ENCODE measurements at places on chromosomes 1 and 21.

- no peak for DNase-seq
Measured at GRCh38 chr1:58857680-58858673, 74.1 kb upstream of the JUN start.

GRCh38 chr21:21722731-21723130 lies 724.5 kb downstream of the NCAM2 start:
- DNase-seq: no peak

- DNase-seq: no peak
Measured at GRCh38 chr21:45267390-45267760, 20.3 kb downstream of the POFUT2 start.

- no peak for DNase-seq
Measured at GRCh38 chr1:40901886-40902852, 40.0 kb upstream of the CITED4 start.

- DNase-seq: no peak
Measured at GRCh38 chr1:66848193-66848592, 47.1 kb upstream of the INSL5 start.

DNA sequence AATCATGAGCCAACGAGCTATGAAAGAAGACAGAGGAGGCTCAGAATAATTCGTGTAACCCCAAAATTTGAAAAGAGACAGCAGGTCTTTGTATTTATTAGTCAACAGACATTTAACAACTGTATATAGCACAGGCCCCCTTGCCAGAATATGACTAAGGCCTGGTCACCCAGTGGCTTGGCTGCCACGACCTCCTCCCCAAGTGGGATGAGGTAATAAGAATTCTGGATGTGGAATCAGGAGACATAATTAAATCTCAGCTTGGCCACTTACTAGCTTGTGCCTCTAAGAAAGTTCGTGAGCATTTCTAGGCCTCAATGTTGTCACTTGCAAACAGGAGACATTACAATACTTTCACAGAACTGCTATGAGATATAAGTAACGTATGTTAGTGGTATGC lies 134.2 kb upstream of the TNFSF4 start:
- DNase-seq: no peak

- DNase-seq: peak; percentile 16
Measured at GRCh38 chr1:197614916-197615692, 160.2 kb downstream of the DENND1B start.

- DNase-seq: no peak
Measured at GRCh38 chr1:174914991-174915390, 84.8 kb upstream of the CACYBP start.

GRCh38 chr1:173554541-173555250 lies 48.2 kb downstream of the SLC9C2 start:
- no peak for DNase-seq

DNA sequence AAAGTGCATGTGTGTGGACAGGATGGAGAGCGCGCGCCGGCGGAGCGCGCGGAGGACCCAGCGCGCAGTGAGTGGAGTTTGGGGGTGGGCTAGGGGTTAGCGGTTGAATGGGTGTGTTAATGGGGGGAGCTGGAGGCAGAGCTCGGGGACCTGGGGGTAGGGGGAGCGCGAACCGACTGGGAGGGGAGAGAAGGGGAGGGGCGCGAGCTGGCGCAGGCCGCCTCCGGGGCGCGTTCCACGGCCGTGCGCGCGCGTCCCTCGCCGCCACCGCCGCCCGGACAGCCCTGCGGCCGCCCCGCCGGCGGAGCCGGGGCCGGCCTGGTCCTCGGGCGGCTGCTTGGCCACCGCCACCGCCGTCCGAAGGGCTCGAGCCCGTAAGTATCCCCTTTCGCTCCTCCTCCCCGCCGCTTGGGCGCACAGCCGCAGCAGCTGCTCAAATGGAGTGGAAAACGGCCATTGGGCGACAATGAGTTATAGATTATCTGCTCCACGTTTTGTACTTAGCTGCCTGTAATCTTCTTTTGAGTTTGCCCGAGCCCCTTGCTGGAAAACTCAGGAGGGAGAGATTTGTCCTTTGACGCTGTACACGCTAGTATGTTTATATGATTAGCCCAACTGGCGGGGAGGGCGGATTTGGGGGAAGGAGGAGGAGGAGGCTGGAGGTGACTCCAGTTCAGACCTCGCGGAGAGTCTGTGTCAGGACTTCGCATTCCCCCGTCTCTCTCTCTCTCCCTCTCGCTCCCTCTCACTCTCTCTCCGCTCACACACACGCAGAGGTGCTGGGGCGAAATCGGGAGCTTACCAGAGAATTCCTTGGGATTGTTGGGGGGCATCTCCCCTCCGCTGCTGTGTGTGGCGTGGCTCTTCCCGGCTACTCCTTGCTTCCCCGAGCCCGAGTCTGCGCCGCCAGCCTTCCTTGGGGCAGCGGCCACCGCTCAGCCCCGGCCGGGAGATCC lies at the start of gene ADGRL2:
TSS of gene ADGRL2 (plus strand) at position 240 of the 956 bp plus-strand sequence. CDS start 36,051 bp downstream, outside the sequence.
- DNase-seq: peak; percentile 70

GRCh38 chr1:52166996-52167753 lies 25.3 kb downstream of the ZFYVE9 start:
- DNase-seq: no peak

DNA sequence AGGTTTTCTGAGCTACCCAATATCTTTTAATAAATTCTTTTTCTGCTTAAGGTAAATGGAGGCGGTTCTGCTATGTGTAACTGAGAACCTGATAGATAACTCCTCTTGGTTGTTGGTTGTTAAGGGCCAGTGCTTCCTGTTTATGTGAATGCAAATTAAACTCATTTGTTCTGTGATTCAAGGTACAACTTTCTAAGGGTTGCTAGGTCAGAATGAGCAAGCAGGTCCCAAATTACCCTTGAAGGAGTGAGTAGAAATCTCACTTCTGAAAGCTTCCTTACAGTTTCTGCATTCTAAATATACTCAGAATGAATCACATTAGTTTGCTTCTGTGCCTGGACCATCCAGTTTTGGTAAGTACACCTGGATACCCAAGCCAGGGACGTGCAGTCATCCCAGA lies 15.5 kb upstream of the FAM78B start:
- DNase-seq: no peak

DNA sequence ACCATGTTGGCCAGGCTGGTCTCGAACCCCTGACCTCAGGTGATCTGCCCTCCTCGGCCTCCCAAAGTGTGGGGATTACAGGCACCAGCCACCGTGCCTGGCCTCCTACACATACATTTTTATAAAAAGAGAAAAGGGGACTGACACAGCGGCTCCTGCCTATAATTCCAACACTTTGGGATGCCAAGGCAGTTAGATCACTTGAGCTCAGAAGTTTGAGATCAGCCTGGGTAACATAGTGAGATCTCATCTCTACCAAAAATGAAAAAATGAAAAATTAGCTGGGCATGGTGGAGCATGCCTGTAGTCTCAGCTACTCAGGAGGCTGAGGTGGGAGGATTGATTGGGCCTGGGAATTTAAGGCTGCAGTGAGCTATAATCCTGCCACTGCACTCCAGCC lies 23.4 kb downstream of the ZNF281 start:
- no peak for DNase-seq

DNA sequence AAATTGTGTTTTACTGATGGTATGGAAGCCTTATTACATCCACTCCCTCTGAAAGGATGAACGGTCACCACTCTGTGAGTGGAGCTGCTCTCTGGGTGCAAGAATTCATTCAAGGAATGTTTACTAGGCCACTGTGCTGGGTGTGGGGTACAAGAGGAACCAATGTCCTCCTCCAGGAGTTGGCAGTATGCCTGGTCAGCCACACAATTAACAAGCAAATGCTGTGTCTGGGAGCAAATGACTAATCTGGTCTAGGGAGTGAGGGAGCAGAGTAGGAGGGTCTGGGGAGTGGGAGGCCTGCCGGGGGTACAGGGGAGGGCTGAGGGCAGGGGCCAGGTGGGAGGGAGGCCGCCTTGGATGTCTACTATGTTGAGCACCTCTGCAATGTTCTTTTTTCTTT lies 27.2 kb upstream of the TDRD10 start:
- DNase-seq: no peak

- no peak for DNase-seq
Measured at GRCh38 chr1:203669739-203670138, 43.1 kb downstream of the ATP2B4 start.

DNA sequence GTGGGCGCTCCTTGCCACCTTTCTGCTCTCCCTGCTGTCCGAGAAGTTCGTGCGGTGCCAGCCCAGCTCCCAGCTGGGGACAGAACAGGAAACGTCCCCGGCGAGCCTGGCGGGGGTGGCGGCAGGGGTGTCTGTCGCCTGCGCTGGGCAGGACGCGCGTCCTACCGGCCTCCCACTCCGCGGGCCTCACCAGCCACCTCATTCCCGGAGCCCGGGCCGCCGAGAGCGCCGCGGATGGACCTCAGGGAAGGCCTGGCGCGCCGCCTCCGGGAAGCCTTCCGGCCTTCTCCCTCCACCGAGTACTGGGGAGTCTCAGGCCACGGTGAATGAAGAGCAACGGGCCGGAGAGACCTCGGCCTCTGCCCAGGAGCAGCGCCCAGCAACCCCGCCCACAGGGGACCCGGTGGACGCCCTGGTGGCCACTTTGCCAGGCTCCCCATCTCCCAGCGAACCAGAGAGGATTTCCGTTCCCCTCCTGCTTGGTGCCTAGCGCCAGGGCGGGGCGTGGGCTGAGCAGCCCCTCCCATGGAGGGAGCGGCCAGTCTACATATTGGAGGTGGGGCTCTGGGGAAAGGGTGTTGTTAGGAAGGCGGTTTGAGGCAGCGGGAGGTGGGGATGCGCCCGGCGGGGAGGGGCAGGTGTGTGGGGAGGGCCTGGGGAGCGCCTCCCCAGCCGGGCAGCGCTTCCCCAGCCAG lies 9.5 kb upstream of the TNFRSF14 start:
- DNase-seq: peak; percentile 47

DNA sequence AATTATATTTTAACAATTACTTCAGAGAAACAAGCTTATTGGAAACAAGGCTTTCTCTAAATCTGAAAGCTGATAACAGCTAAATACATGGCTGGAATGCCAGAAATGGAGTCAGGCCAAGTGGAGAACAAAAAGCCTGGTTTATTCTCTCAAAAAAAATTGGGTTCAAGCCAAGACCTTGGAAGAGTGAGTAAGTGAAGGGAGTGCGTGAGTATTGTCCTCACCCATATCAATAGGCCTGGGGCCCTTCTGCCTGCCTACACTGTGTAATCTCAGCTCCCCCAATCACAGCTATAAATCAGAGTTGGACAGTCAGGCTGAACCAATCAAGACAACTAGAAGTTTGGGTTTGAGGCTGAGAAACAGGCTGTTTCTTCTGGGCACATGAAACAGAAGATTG lies 7.4 kb downstream of the KYAT3 start:
- DNase-seq: no peak

DNA sequence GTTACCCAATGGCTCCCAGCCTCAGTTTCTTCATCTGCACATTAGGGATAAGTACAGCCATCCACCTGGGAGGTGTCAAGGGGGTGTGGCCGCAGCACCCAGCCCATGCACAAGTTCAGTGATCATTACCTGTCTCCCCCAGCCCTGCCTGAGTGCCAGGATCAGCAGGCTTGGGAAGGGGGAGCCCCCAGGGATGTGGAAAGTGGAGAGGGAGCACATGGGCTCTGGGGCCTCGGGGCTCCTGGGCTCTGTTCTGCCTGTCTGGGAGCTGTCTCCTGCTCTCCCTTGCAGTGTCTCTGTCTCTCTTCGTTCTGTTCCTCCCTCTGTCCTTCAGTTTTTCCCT lies 10.8 kb upstream of the PADI1 start:
- no peak for DNase-seq

DNA sequence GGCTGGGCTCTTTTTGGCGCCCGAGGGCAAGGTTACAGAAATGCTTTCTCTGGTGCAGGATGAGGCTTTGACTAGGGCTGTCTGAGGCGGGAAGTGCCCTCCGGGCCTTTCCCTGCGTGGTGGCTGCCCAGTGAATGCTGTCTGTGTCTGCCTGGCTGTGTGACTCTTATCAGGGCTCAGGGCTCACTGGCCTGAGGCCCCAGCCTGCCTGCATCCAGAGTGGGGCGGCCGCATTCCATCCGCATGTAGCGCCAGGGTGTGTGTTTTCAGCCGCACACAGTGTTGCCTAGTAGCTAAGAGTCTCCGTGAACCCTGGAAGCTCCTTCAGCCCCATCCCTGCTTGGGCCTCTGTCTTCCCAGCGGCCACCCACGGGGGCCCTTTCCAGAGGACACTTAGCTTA lies 59.1 kb downstream of the FAAP20 start:
- DNase-seq: peak; percentile 67

- DNase-seq: no peak
Measured at GRCh38 chr21:38257667-38258066, 876 bp downstream of the KCNJ15 start.

GRCh38 chr1:171984262-171984661 lies 143.0 kb downstream of the DNM3 start:
- DNase-seq: no peak

DNA sequence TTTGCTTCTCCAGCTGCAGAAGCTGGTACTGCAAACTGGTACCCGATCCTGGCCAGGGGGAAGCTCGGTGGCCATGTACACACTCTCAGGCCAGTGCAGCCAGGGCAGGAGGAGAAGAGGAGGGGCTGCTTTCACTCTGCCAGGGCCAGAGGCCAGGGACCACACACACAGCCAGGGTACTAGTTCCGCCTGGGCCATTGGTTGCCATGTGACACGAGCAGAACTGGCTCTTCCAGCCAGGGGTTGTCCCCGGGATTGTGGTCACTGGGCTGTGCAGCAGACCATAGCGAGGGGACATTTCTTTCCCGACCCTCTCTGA lies 3.7 kb upstream of the SHISAL2A start:
- peak; percentile 66 for DNase-seq

- DNase-seq: no peak
Measured at GRCh38 chr1:156213644-156213966, 798 bp downstream of the PMF1 start.

DNA sequence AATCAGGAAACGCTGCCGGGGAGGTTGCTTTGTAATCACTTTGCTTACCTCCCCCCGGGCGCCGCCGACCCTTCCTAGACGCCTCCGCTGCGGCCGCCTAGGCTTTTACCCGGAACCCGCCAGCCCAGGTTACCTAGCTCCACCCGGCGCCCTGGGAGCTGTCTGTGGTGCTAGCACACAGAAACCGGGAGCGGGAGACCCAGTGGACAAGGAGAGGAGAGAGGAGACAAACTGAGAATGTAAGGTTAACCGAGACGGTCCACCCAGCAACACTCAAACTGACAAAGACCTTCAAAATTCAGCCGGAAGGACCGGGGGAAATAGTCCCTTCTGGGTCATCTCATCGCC lies 9.8 kb downstream of the BARHL2 start:
- no peak for DNase-seq

- DNase-seq: no peak
Measured at GRCh38 chr1:151510020-151510405, 1.2 kb upstream of the CGN start.

- no peak for DNase-seq
Measured at GRCh38 chr1:167599957-167600581, 30.0 kb upstream of the RCSD1 start.

- DNase-seq: no peak
Measured at GRCh38 chr1:110233861-110234260, 23.7 kb downstream of the KCNC4 start.

- no peak for DNase-seq
Measured at GRCh38 chr1:203099805-203100515, 14.1 kb upstream of the MYOG start.

GRCh38 chr1:156444407-156445001 lies 56.1 kb downstream of the MEF2D start:
- peak; percentile 49 for DNase-seq

DNA sequence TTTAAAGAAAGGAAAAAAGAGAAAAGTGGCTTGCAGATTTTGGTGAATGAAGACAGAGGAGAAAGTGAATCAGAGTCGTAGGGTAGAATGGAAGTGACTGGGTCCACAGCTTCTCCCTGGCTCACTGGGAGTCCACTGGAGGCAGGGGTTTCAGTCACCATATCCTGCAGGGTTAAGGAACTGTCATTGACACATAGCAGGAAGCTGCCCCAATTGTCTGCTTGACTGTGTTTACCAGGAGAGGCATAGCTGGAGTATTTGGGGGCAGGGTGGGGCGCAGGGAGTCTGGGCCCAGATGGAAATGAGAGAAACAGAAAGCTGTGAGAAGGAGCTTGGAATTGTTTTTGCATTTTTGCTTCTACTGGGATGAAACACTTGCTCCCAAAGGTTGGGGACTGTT lies 228.8 kb upstream of the CSF3R start:
- DNase-seq: no peak
